ENCODE measurements at places on chromosomes 2 and 18.

DNA sequence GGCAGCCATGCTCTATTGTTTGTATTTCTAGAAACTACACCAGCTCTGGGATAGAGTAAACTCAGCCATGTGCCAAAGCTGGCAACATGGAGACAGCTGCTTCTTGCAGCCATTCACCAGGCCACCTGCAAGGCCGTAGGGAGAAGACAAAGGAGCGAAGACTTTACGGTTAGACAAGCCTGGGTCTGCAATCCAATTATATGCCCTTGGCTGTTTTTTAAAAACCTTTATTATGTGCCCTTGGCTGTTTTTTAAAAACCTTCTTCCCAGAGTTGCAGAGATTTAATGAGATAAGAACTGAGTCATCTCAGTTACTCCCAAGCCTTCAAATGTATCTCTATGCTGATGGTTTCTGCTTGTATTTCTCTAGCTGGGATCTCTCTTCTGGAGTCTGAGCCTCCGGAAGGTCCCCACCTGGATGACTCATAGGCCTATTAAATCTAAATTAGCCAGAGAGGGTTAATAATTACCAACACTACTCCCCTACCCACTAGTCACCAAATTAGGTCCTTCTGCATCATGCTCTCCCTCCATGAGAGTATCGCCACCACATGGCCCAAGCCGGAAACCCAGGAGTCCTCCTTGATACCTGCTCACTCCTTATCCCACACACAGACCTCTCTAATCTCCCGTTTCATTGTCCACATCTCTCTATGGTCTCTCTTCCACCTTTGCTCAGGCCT lies 17.5 kb upstream of the DPP4 start:
- no peak for DNase-seq

DNA sequence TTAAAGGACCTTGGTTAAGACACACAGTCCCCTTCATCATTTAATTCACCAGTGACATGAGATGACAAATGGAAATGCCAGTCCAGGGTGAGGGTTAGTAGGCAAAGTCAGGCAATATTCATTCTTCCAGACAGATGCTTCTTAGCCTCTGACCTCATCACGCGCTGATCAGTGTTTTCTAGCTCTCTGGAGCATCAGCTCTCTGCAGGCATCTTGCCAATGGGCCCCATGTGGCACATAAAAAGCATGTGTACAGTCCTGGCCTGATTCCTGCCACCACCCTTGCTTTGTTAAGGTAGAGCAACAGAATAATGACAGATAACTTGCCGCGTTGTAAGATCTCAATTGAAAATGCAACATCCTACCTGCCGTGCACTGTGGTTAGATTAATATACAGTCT lies 20.3 kb upstream of the NPAS2 start:
- no peak for DNase-seq

GRCh38 chr2:47310801-47311560 lies 92.0 kb upstream of the MSH2 start:
- DNase-seq = no peak

DNA sequence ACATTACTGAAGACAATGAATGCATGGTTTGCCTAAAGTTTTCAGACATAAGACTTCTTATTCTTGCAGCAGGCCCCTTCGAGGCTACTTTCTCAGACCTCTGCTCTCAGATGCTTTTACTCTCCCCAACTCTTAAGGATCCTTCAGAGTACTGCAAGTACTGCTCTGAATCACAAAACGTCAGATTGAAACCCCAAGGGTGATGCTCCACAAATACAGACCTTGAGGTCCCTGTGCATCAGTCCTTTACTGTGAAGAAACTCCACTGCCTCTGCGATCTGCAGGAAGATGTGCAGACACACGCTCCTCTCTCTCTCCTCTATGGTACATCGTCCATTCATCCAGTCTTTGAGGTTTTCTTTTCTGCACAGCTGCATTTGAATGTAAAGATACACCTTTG lies 52.8 kb downstream of the EIF2AK3 start:
- DNase-seq = no peak

DNA sequence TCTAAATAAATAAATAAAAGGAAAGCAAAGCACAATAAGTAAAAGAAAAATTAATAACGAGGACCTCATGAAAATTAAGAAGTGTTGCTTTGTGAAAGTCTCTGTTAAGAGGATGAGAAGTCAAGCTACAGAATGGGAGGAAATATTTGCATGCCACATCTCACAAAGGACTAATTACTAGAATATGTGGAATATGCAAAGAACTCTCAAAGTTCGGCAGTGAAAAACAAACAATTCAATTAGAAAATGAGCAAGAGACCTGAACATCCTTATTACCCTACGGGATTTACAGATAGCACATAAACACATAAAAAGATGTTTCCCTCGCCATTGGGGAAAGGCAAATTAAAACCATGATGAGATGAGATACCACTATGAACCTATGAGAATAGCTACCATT lies 23.3 kb downstream of the CYP26B1 start:
- no peak for DNase-seq

DNA sequence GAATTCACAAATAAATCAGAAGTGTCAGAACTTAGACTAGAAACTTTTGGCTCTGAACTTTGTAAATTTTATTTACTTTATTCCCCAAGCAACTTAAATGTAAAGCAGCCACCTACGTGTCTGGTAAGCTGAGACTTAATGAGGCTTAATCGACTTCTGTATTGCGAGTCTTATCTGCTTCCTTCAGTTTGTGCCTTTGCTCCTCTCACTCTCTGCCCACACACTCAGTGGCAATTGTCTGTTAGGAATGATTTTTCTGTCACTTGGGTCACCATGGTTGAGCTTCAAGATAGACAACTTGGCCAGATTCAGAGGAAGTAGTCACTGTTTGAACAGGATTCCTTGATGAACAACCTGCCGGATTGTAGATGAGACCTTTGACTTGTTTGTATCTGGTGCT lies 691.4 kb upstream of the FSHR start:
- no peak for DNase-seq

GRCh38 chr2:231413456-231413855 lies 17.9 kb downstream of the B3GNT7 start:
- no peak for DNase-seq

GRCh38 chr2:62415019-62415431 lies 91.0 kb downstream of the TMEM17 start:
- no peak for DNase-seq

DNA sequence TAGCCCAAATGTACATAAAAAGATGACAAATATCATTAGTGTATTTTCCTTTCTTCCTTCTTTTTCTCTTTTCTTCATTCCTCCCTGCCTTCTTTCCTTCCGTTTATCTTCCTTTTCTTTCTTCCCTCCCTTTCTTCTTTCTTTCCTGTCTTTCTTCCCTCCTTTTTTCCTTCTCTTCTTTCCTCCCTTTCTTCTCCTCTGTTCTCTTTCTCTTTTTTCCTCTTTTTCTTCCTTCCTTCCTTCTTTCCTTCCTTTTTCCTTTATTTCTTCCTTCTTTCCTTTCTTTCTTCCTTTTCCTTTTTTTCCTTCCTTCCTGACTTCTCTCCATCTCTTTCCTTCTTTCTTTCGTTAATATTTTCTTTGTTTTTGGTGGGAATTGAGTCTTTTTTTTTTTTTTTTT lies 256.9 kb upstream of the CNTNAP5 start:
- DNase-seq = no peak

GRCh38 chr2:39646267-39646666 lies 19.4 kb upstream of the TMEM178A start:
- DNase-seq = no peak

DNA sequence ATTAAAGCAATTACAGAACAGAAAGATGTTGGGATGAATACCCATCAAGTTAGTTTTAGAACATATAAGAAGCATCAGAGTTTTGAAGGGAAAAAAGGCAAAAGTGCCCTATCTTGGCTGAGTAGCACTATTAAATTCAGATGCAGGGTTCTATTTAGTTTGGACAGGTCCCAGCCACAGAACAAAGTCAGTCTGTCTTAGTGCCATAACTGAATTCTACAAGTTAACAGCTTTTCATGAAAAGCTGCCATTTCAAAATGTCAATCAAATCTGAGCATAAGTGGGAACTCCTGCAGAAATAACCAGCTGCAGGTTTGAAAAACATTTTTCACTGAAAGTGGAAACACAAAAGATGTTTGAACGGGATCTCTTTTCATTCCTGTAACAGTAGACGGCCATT lies 160.4 kb downstream of the SRBD1 start:
- DNase-seq = no peak

GRCh38 chr2:223262946-223263345 lies 211.0 kb downstream of the KCNE4 start:
- DNase-seq = no peak

GRCh38 chr2:241576293-241576654 lies 17.7 kb downstream of the BOK start:
- no peak for DNase-seq

- no peak for DNase-seq
These were observed 13.2 kb downstream of the EVA1A start for GRCh38 chr2:75547345-75548035.

DNA sequence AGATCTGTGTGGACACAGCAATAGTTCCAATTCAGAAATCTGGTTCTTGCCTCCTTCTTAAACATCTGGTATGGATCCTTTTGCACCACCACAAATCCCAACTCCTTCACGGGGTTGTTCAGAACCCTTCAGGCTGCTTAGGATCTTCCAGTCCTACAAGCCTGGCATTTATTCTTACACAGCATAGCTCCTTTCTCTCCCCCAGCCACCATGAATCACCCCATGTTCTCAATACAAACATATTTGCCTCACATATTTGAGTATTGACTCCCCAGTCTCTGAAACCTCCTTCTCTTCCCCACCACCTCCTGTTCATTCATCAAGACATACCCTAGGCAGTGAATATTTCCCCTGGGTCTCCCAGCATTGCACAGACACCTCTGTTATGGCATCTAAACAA lies 155.2 kb downstream of the ALK start:
- DNase-seq = no peak

GRCh38 chr18:34977838-34978532 lies 63.2 kb upstream of the MAPRE2 start:
- no peak for DNase-seq

- no peak for DNase-seq
These were observed 53.1 kb downstream of the ZNF521 start for GRCh38 chr18:25298853-25299274.

GRCh38 chr18:9951022-9951859 lies 37.4 kb downstream of the VAPA start:
- DNase-seq = no peak

- DNase-seq = no peak
These were observed 7.7 kb upstream of the GALNT13 start for GRCh38 chr2:153864022-153864421.

GRCh38 chr2:241136191-241136590 lies 13.1 kb downstream of the PASK start:
- DNase-seq = no peak

GRCh38 chr2:232926431-232926939 lies 56.4 kb downstream of the SNORC start:
- DNase-seq = no peak

DNA sequence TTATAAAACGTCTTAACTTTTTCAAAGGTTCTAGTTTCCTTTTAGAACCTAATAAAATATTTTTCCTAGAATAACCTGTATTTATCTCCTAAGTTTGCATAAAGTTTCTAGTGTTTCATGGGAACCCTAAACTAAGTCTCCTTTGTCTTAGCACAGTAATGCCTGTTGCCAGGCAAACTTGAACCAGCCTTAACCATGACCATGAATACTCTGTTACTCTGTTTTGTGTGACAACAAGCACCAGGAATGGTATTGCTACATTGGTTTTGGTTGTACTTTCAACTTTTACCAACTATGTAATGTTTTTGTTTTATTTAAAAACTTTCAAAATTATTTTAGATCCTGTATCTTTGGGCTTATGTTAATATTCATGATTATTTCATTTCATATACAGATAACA lies 137.6 kb downstream of the CERS6 start:
- no peak for DNase-seq

- DNase-seq = no peak
These were observed 31.0 kb downstream of the NHEJ1 start for GRCh38 chr2:219129589-219129988.

GRCh38 chr2:64586883-64587481 lies 62.9 kb downstream of the AFTPH start:
- DNase-seq = no peak

DNA sequence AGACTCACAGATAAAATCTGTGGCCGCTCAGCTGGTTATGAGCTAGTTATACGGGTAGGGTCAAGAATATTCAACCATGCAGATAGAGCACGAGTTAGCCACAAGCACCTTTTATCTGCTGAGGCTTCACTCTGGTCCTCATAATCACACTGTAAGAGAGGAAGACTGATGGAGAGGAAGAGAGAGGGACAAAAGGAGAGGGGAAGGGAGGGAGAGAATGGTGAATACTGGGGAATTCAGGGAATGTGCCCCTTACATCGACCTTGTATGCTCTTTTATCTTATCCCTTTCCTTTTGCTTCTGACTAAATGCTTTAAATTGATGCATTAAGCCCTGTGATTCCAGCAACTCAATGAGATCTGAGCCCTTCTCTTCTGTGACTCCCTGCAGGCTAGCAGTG lies 333.1 kb downstream of the DSEL start:
- no peak for DNase-seq

DNA sequence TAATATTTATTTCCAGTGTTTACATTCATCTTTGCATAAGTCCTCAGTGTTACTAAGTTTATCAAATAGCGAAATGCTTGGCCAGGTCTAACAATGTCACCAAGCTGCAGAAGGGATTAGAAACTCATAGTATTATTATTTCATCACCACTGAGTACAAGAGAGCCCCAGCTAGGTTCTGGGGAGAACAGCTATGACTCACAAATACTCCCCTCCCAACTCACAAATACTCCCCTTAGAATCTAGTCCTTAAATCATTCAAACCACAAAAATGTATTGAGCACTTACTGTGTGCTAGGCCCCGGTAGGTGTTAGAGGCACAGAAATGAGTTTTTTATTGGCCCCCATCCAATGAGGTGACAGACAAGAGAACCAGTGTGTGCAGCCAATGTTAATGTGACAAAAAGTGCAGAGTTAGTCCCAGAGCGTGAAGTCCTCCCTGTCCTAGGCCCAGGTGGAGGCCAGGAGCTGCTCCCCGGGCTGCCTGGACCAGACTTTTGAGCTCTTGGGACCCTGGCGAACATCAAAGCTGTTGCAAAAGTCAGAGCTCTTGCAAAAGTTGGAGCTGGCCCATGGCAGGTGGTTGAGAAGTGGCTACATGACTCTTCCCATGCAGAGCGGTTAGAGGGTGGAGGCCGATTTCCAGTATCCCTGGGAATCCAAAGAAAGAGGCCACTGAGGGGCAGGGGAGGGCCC lies 9.8 kb downstream of the STEAP3 start:
- no peak for DNase-seq

- DNase-seq = no peak
These were observed 33.6 kb upstream of the PTMA start for GRCh38 chr2:231674587-231675338.

Data from T-helper 22 cell (primary cell).